ENCODE measurements at places on chromosomes 12 and 14.
A peak's percentile ranks its signal among the peaks of the same experiment; 100 is the strongest.

GRCh38 chr12:51820526-51821439 lies 27.7 kb downstream of the FIGNL2 start:
- peak; percentile 78 for DNase-seq

GRCh38 chr14:76514213-76514998 lies 138.5 kb downstream of the ESRRB start:
- no peak for DNase-seq

DNA sequence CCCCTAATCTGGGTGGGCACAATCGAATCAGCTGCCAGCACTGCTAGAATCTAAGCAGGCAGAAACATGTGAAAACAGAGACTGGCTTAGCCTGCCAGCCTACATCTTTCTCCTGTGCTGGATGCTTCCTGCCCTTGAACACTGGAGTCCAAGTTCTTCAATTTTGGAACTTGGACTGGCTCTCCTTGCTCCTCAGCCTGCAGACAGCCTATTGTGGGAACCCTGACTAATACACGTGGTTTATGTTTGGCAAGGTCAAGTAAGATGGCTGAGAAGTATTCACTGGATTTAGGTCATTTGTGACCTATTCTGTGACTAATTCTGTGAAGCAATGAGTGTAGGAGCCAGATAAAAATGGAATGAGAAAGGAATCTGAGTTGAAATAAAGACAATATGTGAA lies 11.0 kb downstream of the GPR135 start:
- no peak for DNase-seq

DNA sequence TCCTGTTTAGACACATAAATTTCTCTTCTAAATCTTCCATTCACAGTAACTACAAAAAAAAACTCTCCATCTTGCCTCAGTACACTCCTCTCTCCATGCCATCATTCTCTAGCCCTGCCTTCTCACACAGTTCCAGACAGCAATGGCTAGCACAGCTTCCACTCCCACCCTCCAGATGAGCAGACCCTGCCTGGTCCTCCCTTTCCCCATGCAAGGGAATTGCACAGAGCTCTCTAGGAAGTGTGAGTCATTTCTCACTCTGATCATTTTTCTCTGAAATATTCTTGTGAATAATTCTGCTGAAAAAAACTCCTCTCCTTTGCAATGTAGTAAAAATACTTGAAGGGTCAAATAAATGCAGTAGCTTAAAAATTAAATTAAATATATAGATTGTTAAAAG lies 170.6 kb downstream of the BMP4 start:
- no peak for DNase-seq

DNA sequence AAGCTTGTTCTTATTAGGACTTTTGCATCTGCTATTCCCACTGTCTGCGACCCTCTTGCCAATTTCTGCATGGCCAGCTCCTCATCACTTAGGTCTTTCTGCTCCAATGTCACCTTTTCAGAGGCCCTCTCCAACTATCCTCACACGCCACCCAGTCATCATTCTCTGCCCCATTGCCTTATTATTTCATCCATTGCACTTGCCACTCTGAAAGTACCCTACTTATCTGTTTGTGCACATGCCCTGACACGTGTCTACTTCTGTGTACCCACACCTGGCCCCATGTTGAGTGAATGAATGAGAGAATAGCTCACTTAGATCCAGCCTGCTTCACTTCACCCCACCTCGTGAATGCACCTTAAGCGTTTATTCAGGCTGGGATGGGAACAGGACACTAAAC lies 218.7 kb upstream of the TBX3 start:
- no peak for DNase-seq

DNA sequence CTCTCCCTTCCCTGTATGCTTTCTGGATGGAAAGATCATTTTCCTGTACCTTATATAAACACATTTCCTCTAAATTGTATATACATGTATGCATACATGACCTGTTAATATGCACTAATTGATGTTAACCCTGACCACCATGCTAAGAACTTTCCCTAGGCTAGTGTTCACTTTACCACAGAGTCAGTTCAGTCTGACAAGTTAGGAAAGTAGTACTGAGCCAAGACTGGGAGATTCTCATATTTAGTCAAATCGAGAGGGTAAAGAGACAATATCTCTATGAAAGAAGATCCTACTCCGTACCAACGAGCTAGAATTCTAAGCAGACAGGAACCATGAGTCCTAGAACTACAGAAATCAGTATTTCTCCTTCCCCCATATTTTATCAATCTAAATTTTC lies 36.8 kb downstream of the ATF7 start:
- DNase-seq: no peak

- no peak for DNase-seq
Measured at GRCh38 chr14:88612981-88613380, 50.1 kb downstream of the ZC3H14 start.

GRCh38 chr12:128969480-128970055 lies 116.3 kb downstream of the GLT1D1 start:
- peak; percentile 85 for DNase-seq

DNA sequence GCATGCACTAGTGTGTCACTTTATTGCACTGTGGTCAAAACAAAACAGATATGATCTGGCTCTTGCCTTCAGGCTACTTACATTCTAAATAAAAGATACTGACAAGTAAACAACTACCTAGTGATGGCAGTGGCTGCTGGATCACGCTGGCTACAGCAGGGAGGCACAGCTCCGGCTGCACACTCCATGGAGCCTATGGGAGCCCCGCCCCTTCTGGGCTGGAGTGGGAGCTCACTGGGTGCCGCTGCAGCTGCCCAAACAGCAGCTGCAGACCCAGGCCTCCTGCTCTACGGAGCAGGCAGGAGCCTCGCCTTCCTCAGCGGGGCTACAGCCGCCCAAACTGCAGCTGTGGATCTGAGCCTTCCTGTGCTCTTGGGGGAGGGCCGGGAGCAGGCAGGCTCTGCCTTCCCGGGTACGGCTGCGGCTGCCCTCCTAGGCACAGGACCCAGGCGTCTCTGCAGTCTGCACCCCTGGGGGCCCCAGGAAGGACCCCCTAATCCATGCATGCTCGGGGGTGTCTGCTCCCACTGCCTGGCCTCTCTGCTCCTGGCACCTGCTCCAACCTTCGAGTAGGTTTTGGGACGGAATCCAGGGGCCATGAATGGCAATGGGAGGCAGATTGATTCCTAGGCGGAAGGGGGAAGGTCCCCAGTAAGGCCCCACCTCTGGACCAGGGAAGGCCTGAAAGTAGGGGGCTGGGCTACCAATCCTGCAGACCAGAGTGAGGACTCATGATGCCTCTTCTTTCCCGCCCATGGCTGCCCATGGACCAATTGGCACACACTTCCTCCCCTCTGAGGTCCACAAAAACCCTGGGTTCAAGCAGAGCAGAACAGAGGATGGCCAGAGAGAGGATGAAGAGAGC lies 253.1 kb downstream of the ANO6 start:
- DNase-seq: no peak

DNA sequence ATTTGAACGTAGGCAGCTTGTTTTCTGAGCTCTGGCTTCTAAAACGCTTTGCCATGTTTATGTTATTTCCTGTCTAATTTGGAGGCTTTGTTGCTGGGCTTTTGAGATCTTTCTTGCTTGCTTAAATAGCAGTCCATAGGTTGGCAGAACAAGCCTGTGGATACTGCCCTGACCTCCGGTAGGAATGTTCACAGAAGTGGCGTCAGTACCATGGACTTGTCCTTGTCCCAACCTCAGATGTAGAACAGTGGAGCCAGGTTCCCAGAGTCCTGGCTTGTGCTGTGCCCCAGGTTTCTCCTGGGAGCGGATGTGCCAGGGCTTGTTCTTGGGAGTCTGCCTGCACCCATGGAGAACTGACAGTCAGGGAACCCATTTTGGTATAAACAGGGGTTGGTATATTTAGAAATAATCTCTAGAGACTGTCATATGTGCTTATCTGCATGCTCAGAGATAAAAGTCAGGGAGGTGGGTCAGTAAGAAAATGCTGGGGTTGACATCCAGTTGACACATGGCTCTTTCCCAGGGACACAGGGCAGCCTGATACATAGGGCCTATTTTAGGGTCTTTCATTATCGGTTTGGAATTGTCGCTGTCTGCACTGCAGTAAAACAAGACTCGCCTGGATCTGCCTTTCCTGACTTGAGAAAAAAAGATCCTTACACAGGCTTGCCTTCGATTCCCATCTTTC lies 22.9 kb downstream of the CACNA1C start:
- DNase-seq: peak; percentile 38

- no peak for DNase-seq
Measured at GRCh38 chr14:100549834-100550625, 37.2 kb downstream of the BEGAIN start.

- DNase-seq: no peak
Measured at GRCh38 chr12:70966996-70967790, 46.7 kb upstream of the PTPRR start.

DNA sequence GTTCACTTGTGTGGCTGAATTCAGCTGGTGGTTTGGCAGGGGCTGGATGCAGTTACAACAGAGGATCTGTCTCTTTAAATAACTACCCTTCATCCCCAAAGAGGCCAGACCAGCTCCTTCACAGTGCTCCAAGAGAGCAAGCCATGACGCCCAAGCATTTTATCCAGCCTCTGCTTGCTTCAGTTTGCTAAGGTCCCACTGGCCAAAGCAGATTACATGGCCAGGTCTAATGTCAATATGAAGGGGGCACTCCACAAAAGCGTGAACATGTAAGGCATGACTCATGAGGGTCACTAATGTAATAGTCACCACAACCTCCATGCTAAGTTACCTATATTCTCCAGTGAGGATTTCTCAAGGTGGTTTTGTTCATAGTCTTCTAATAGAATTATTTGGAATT lies 62.9 kb downstream of the MARK3 start:
- DNase-seq: no peak

- DNase-seq: no peak
Measured at GRCh38 chr14:104925855-104926609, 1.4 kb downstream of the PLD4 start.

DNA sequence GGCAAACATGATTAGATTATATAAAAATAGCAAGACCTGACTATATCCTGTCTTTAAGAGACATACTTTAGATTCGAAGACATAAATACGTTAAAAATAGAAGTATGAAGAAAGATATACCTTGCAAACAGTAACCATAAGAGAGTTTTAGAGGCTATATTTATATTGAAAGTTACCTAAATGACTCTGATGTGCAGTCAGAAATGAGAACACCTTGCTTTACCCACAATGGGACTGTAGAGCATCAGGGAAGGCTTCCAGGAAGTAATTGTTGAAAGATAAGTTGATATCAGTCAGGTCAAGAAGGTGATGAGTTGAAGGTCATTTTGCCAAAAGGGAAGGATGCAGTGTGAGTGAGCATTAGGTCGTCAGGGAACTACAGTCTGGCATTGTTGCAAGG lies 110.2 kb downstream of the NEDD1 start:
- no peak for DNase-seq

DNA sequence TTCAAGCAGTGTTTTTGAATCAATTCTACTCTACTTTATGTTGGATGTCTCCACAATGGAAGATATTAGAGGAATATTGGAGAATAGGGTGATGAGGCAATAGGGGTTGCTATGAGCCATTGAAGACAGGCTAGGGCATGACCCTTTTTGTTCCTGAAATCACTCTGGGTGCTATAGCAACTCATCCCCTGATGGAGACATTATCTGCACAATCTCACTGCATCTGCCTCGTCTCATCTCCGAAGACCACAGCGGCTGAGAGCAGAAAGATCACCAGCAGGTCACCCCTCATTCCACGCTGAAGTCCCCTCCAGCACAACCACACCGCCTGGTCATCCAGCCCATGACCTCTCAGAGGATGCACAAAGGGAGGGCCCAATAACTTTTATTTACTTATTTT lies 150.4 kb upstream of the TMEM132C start:
- no peak for DNase-seq

DNA sequence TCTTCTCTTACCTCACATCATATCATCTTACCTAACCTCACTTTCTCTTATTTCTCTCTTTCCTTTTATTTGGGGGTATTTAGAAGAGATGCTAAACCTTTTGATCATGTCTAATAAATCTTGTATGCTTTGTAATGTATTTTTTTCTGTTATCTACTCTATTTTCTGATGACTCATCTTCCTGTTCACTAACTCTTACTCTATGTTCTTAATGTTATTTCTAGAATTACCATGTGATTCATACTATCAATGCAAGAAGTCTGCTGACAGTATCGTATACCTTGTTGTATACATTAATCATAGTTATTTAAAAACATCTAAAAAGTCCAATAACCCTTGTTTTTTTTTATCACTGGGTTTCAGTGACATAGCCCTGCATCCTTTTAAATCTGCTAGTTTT lies 62.3 kb downstream of the MGAT4C start:
- no peak for DNase-seq

DNA sequence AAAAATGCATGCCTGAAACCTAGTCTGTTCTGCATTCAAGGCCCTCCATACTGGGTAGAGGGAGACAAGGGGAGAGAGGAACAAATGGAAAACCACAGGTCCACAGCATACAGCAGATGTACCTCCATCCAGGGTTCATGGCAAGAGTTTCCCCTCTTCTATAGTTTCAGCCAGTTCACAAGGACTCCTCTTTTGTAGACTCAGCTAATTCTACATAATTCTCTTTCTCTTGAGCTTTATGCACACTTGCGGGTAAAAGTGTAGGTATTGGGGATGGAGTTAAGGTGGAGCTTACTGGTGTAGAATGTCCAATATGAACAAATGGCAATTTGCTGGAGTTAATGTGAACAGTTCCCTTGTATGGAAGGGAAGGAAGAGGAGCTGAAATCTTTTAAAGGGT lies 23.4 kb downstream of the G2E3 start:
- no peak for DNase-seq

DNA sequence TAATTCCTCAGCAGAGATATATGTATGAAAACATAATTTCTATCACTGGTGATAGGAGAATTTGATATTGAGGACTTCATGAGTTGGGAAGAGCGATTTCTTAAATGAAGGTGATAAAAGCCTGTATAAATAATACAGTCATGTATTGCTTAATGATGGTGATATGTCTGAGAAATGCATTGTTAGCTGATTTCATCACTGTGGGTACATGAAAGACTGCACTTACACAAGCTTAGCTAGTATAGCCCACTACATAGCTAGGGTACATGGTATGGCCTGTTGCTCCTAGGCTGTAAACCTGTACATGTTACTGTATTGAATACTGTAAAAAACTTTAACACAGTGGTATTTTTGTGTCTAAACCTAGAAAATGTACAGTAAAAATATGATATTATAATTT lies 63.4 kb downstream of the ANO4 start:
- DNase-seq: no peak

- DNase-seq: no peak
Measured at GRCh38 chr12:54419088-54419887, at the start of gene ITGA5. Gene ITGA5, minus strand, starts transcription at chr12:54419266. Its CDS starts 68 bp downstream, at chr12:54419198.

DNA sequence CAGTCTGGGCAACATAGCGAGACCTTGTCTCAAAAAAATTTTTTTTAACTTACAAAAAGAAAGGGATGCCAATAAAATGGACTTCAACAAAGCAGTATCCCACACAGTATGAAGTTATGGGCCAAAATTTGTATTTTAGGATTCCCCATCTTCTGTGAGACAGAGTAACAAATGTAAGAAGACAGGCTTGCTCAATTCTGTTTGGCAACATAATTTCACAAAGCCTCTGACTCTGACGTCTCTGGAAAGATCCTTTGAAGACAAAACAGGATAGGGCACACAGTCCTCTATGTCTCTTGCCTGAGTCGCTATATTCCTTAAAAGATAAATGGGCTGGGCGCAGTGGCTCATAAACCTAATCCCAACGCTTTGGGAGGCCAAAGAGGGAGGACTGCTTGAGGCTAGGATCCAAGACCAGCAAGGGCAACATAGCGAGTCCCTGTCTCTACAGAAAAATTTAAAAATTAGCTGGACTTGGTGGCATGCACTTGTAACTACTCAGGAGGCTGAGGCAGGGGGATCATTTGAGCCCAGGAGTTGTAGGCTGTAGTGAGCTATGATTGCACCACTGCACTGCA lies 1.1 kb upstream of the HOMEZ start:
- DNase-seq: no peak

- DNase-seq: no peak
Measured at GRCh38 chr12:8609061-8609570, 3.5 kb downstream of the AICDA start.

GRCh38 chr14:23559926-23560520 lies 4.0 kb downstream of the THTPA start:
- no peak for DNase-seq
